NCI-H460 (cell line): ENCODE measurements at places on chromosomes 5 and 9.
A peak's percentile ranks its signal among the peaks of the same experiment; 100 is the strongest.

- DNase-seq, result no peak
Measured at GRCh38 chr5:169781420-169782345, 144.6 kb downstream of the DOCK2 start.

GRCh38 chr5:126251024-126251423 lies 172.2 kb upstream of the GRAMD2B start:
- no peak for DNase-seq

GRCh38 chr5:51882647-51883046 lies 499.4 kb downstream of the ISL1 start:
- DNase-seq, result no peak

GRCh38 chr5:100430268-100431195 lies 104.6 kb upstream of the FAM174A start:
- DNase-seq, result peak; percentile 58

GRCh38 chr5:31516802-31517201 lies 15.1 kb downstream of the DROSHA start:
- no peak for DNase-seq

- no peak for DNase-seq
Measured at GRCh38 chr5:173341961-173342430, 13.8 kb upstream of the STC2 start.

- DNase-seq, result no peak
Measured at GRCh38 chr9:16815079-16815478, 55.4 kb downstream of the BNC2 start.

- no peak for DNase-seq
Measured at GRCh38 chr9:95586326-95586725, 69.6 kb upstream of the PTCH1 start.

GRCh38 chr5:76372323-76373054 lies 30.6 kb upstream of the IQGAP2 start:
- DNase-seq, result peak; percentile 85
